ENCODE measurements at places on chromosomes 7 and 10.

- DNase-seq, result no peak
Measured at GRCh38 chr7:43110791-43111535, 1.5 kb upstream of the HECW1 start.

DNA sequence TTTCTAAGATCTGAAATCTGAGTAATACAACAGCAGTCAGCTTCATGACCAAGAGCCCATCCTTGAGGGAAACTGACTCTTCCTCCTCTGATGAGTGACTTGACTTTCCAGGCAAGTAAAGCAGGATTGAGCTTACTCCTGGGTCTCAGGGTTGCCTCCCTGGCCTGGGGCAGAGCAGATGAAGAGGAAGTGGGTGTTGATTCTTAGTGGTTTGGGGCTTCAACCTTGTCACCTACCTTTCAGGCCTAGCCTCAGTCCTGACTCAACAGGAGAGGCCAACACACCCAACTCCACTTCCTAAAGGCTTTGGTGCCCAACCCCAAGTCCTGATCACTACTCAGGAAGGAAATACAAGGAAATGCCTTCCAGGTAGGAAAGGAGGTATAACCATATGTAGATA lies 54.1 kb downstream of the KCNMA1 start:
- no peak for DNase-seq

GRCh38 chr10:107059872-107060271 lies 104.6 kb downstream of the SORCS1 start:
- no peak for DNase-seq

DNA sequence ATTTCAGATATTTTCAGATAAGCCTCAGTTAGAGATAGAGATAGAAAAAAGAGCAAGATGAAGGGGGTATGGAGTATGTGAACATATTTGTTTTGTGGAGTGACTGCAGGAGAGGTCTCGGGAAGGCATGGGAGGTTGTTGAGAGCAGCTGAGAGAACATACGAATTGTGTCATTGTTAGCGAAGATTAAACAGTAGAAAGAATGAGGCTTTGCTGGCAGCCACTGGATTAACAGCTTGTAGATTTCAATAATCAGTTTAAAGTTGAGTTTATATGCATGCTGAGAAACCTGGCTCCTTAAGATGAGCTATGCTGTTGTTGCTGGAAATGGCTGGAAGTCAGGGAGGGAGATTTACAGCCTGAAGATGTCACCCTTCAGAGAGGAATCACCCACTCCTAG lies 100.9 kb upstream of the SORCS3 start:
- DNase-seq, result no peak

DNA sequence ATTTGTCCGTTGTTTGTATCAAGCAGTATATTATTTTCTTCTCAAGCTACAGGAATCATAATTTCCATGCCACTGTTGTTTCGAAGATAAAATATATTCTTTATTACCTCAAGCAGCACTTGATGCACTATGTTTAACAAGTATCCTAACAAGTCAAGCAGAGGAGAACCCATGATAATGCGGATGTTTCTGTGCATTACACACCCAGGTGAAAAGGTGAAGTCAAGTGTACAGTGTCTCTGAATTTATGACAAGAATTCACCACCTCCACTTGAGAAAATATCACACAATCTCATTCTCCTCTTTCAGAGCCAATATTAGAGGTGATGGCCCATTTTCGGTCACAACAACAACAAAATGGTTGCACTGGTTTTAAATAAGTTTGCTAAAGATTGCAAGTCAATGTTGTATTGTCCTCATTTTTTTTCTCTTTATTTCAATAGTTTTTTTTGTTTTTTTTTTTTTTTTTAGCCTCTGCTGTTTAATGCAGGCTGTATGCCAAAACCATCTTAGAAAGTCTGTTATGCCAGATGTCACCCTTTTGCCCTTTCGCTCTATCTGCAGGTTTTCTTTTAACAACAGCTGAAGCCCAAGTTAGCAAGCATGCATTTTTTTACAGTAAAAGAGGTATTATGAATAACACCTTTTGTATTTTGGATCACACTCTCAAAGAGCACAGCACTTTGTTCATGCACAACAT lies 568.7 kb upstream of the LRRN3 start:
- no peak for DNase-seq

- DNase-seq, result no peak
Measured at GRCh38 chr7:123717689-123718088, 31.1 kb downstream of the WASL start.

GRCh38 chr7:110105307-110105706 lies 985.6 kb upstream of the LRRN3 start:
- DNase-seq, result no peak

GRCh38 chr10:77072361-77072835 lies 565.2 kb downstream of the KCNMA1 start:
- no peak for DNase-seq

- no peak for DNase-seq
Measured at GRCh38 chr10:83764666-83765065, 374.6 kb upstream of the GHITM start.

DNA sequence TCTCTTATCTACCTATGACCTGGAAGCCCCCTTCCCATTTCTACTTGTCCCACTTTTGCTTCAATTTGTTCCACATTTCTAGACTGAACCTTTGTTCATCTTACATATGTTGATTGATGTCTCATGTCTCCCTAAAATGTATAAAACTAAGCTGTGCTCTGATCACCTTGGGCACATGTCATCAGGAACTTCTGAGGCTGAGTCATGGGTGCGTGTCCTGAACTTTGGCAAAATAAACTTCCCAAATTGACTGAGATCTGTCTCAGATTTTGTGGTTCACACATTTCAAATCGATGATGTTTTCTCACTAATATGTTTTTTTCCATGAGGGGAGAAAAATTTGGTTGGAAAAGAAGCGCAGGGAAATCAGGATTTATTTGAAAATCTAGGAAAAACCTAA lies 406.2 kb upstream of the LRRTM3 start:
- DNase-seq, result no peak

DNA sequence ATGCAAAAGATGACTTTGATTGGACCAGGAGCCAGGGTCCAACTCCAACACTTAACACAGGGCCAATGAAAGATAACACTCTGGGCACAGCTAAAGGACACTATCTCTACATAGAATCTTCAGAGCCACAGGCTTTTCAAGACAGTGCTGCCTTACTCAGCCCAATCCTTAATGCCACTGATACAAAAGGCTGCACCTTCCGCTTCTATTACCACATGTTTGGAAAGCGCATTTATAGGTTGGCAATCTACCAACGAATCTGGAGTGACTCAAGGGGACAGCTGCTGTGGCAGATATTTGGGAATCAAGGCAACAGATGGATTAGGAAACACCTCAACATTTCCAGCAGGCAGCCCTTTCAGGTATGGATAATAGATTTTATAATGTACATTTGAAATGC lies 160.7 kb downstream of the MALRD1 start:
- DNase-seq, result no peak

DNA sequence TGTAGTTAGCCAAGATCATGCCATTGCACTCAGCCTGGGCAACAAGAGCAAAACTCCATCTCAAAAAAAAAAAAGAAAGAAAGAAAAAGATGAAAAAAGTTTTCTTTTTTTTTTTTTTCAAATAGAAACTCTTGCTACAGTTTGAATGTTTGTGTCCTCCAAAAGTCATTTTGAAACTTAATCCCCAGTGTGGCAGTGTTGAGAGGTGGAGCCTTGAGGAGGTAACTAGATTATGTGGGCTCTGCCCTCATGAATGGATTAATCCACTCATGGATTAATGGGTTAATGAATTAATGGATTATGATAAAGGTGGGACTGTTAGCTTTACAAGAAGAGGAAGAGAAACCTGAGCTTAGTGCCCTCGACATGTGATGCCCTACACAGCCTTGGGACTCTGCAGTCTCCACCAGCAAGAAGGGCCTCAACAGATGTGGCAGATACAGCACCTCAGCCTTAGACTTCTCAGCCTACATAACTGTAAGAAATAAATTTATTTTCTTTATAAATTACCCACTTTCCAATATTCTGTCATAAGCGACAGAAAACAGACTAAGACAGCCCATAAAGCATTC lies 25.1 kb downstream of the CPEB3 start:
- no peak for DNase-seq

DNA sequence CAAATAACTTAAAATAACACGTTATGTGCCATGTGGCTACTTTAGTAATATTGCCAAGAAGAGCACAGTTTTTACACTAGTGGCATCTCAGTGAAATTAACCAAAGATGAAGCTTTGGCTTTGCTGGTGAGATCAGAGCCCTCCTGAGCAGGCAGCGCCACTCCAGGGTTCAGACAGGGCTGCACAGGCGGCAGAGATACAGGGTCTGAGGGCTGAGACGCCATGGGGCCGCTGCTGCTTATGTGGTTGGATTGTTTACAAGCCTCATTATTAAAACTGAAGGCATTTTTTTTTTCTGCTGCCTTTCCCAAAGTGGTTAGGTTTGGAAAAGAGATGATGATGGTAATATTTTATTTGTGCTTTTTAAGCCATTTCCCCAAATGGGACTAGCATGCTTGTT lies 68.8 kb upstream of the DNAJB6 start:
- DNase-seq, result no peak

- DNase-seq, result no peak
Measured at GRCh38 chr7:11191081-11191480, 217.4 kb downstream of the PHF14 start.

- DNase-seq, result no peak
Measured at GRCh38 chr7:105000927-105001336, 13.1 kb upstream of the KMT2E start.

DNA sequence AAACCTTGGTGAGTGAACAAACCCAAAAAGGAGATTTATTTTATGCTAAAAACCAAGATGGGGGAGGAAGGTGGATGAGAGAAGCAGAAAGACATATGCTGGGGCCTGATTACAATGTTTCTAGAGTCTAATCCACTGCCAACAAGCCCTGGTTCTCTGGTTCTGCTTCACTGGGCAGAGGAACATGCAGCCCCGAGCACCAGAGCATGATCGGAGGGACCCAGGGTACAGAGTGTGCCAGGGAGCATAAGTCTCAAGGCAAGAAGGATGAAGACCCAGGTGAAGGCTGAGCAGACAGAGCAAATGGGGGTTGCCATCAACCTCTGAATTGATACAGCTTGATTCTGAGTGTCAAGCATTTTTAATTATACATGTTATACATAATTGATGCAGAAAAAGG lies 30.7 kb downstream of the SLC16A12 start:
- no peak for DNase-seq

- DNase-seq, result no peak
Measured at GRCh38 chr7:128407751-128408708, 1.8 kb downstream of the IMPDH1 start.

GRCh38 chr10:50439806-50440205 lies 183.9 kb downstream of the SGMS1 start:
- no peak for DNase-seq

- DNase-seq, result no peak
Measured at GRCh38 chr10:88110355-88110754, 246.9 kb downstream of the PTEN start.

DNA sequence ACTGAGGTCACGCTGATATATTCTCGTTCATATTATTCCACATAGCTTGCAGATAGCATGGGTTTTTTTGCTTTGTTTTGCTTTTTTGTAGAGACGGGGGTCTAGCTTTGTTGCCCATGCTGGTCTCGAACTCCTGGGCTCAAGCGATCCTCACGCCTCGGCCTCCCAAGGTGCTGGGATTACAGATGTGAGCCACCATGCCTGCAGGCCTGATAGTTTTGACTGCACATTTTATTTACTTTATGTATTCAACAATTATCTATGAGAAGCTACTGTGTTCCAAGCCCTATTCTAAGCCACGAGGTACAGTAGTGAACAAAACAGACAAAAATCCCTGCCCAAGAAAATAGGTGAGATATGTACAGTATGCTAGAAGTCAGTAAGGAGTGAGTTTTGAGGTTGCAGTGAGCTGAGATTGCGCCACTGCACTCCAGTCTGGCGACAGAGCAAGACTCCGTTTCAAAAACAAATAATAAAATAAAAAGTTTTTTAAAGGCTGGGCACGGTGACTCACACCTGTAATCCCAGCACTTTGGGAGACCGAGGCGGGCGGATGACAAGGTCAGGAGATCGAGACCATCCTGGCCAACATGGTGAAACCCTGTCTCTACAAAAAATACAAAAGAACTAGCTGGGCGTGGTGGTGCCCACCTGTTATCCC lies 1.3 kb upstream of the YWHAG start:
- no peak for DNase-seq

- no peak for DNase-seq
Measured at GRCh38 chr7:69211739-69212138, 386.5 kb upstream of the AUTS2 start.

- no peak for DNase-seq
Measured at GRCh38 chr10:27724287-27724686, 21.3 kb downstream of the MKX start.

DNA sequence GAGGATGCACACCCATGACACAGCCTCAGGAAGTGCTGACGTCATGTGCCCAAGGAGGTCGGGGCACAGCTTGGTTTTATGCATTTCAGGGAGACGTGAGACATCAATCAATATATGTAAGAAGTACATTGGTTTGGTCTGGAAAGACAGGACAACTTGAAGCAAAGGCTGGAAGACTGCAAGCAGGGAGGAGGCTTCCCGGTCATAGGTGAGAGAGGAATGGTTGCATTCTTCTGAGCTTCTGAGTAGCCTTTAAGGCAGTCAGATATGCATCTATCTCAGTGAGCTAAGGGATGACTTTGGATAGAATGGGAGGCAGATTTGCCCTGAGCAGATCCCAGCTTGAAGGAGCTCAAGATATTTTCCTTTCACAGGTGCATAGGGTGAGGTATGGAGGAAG lies 349.5 kb downstream of the TYW1 start:
- no peak for DNase-seq

DNA sequence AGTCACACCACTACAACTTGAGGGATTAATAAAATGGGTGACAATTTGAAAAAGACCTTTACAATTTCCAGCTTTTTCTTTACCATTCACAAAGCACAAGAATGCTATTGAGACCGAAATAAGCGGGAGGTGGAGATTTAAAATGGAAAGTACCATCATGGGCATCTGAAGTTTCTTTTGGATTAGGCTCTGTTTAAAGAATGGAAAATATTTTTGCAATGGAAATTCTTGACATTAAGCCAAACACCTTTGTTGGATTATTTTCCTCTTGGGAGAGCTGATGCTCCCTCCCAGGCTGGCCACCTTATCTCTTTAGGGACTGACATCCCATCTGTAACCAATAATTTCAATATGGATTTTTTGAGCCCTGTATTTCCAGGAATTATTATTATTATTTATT lies 62.5 kb downstream of the BPGM start:
- DNase-seq, result no peak

DNA sequence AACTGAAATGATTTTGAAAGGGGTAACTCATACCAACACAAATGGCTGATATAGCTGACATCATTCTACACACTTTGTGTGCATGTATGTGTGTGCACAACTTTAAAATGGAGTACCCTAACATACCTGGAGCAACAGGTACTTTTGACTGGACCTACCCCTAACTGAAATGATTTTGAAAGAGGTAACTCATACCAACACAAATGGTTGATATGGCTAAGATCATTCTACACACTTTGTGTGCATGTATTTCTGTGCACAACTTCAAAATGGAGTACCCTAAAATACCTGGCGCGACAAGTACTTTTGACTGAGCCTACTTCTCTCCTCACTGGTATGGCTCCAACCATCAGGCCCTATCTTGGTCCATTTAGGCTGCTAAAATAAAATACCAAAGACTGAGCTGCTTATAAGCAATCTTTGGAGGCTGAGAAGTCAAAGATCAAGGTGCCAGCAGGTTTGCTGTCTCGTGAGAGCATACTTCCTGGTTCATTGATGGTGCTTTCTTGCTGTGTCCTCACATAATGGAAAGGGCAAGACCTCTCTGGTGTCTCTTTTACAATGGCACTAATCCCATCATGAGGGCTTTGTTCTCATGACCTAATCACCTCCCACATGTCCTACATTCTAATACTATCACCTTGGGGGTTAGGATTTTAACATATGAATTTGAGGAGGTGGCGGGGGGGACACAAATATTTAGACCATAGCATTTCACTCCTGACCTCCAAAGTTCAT lies 173.3 kb downstream of the CFTR start:
- DNase-seq, result no peak
